Mucosa of descending colon (tissue), 3 donors: ENCODE measurements at places on chromosomes 6 and 20.

GRCh38 chr20:44572551-44573500 is 9.6 kb upstream of the PKIG start:
- no peak for DNase-seq

DNA sequence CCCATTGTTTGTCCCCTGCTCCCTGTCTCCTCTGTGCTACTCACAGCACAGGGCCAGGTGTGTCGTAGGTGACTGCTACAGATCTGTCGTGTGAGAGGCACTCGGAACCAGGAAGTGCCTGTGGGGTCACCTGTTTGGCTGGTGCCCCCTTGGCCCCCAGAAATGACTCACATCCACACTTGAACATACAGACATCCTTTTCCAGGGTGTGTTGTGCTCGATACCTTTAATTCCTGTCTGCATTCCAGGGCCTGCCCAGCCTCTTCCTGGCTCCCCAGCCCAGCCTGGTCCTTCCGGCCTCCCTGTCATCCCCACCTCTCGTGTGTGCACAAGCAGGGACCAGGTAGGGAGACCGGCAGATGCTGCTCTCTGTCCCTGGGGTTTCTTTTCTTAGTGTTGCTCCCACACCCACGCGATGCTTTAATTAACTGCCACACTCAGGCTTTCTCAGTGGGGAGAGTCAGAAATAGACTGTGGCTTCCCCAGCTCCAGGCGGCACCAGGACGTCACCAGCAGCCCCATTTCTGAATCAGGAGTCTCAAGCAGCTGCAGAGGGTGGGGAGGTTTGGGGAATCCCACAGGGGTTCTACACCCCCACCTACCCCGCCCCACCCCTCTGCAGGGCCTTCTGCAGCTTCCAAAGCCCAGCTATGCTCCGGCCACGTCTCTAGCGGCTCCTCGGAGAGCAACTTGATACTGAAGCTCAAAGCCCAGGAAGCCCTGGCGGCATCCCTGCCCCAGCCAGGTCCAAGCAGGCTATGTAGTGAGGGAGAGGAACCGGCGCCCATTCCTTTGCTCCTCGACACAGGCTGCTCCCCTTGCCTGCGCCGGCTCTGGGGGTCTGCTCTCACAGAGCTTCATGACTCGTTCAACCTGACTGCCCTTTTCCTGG is 102.2 kb downstream of the SYCP2 start:
- DNase-seq = no peak

GRCh38 chr6:4426968-4427367 is 291.6 kb upstream of the ECI2 start:
- no peak for DNase-seq

DNA sequence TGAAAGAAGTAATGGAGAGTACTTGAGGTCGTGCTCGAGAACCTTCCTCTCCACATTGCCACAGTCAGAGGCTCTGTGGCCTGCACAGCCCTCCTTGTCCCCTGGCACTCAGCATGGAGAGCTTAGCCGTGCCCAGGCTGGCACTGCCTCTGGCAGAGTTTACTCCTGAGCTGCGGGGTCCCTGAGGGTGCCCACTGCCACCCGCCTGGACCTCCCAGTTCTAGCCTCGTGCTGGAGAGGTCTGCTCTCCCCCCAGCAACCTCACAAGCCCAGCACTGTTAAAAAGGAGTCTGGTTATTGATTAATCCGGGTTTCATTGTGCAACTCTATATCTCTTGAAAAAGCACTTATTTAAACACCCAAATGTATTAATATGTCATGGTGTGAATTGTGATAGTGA is 226.8 kb downstream of the TMEM242 start:
- no peak for DNase-seq

DNA sequence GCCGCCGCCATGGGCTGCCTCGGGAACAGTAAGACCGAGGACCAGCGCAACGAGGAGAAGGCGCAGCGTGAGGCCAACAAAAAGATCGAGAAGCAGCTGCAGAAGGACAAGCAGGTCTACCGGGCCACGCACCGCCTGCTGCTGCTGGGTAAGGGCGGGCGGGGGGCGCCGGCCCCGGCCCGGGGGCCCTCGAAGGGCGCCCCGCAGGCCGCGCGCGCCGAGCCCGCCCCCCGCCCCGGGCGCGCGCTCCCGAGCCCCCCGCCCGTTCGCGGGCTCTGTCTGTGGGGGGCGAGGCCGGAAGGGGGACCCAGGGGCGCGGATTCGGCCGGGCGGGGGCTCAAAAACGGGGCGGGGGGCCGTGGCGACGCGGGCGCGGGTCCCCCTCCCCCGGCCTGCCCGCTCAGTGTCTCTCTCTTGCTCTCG is 39.2 kb downstream of the GNAS start:
- no peak for DNase-seq

DNA sequence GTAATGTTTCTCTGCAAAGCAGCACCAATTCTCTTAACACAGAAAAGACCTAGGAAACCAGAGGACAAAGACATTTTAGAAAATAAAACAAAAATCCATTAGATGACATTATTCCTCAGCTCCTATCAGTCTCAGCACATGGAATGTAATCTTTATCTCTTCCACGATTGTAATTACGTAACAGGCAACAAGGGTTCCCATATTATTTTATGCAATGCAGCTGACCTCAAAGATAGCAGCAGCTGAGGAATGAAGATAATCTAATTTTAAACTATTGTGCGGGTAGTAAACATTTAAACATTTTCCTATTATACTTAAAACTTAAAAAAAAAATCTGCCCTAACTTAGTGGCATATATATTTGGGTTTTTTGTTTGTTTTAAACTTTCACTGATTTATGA is 33.0 kb upstream of the PTCHD4 start:
- no peak for DNase-seq

DNA sequence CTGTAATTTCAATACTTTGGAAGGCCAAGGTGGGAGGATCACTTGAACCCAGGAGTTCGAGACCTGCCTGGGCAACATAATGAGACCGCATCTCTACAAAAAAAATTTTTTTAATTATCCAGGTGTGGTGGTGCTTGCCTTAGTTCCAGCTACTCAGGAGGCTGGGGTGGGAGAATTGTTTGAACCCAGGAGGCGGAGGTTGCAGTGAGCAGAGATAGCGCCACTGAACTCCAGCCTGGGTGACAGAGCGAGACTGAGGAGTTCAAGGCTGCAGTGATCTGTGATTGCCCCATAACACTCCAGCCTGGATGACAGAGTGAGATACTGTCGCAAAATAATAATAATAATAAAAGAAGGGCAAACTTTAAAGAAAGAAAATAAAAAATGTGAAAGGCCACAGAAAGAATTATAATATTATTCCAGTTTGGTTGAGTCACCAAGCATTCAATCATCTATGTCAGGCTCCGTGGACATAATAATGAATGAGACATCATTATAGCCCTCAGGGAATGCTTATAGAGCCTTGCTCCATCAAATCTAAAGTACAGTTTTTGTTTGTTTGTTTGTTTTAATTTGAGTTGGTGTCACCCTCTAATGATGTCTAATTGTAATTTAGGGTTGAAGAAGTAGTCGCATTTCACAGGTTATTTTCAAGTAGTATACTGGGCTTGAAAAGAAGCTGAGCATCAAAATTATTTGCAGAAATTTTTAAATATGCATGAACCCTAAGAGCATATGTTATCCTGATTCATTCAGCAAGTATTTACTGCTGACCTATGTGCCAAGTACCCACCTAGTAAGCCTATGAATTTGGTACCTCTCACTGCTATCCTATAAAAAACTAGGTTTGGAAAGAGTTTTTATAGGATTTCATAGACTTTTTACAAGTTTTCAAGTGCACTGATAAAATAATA is 15.1 kb downstream of the GLYATL3 start:
- DNase-seq = no peak

DNA sequence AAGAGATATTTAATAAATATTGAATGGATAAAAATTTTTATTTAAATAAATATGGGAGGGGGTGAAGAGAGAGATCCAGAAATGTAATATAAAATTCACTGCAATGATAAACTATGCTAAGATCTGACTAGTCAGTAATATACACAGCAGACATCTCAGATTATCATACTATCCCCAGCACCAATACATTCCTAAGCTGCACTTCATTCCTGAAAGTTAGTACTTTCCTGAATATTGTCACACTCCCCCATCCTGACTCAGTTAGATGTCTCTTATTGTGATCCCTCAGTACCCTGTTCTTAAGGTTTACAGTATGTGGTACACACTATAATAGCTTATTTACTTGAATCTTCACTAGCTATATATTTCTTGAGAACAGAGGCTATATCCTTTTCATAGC is 88.3 kb upstream of the KCNQ5 start:
- no peak for DNase-seq

GRCh38 chr6:52305411-52305810 is 20.9 kb upstream of the MCM3 start:
- no peak for DNase-seq

DNA sequence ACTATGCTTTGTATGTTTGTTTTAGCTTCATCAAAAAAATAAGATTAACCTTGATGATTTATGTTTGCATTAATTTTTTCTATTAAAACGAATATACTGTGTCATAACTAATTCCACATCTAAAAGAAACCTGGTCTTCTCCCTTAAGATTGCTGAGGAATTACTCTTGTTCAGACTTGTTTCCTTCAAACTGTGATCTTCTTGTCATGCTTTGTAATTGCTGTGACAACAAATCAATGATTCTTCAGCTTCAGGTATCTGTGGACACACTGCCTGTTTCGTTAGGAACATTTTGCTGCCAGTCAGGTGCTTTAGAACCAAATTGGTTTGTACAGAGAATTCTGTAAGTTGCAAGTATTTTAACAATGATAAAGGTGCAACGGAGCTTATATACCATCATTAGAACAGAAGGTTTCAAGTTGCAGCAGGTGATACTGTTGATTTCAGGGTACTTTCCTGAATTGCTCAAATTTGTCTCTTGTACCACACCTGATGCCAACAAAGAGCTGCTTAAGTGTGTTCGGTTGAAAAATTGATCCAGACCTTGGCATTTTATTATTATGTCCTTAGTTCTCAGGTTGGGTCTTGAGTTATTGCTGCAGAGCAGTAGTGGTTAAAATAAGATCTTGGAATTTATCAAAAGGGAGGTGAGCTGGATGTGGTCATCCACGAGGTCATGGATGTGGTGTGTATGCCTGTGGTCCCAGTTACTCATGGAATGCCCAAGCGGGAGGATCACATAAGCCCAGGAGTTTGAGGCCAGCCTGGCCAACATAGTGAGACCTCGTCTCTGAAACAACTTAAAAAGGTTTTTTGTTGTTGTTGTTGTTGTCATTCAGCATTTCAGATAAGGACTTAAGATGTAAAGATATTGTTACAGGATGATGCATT is 19.5 kb downstream of the SYTL3 start:
- no peak for DNase-seq

DNA sequence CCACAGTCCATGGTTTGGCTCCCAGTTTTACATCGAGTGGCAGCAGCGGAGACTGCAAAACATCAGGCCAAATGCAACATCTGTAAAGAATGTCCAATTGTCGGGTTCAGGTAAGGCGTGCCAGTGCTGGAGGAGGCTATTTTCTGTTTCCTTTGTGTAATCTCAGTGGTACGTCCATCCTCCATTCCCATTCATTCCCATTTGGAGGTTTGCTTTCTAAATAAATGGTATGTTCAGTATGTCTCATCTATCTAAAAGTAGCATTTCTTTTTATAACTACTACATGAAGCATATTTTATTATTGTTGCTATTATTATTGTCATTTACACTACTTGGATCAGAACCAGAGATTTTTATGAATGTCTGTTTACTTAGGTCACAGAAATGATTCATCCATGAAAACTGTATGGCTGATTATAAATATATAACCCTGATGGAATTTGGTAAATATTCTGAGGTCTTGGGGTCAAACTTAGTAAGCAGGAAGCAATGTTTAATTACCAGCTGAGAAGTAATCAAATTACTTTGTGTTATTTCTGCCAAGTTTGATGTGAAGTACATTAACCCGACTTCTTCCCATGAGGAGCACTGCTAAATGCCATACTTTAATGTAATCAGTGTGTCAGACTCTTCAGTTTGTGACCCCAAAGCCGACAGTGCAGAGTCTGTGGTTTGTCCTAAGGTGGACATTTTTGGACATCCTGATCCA is 512.9 kb downstream of the UTRN start:
- no peak for DNase-seq

GRCh38 chr6:140847262-140847645 is 1285.5 kb upstream of the GJE1 start:
- DNase-seq = no peak

DNA sequence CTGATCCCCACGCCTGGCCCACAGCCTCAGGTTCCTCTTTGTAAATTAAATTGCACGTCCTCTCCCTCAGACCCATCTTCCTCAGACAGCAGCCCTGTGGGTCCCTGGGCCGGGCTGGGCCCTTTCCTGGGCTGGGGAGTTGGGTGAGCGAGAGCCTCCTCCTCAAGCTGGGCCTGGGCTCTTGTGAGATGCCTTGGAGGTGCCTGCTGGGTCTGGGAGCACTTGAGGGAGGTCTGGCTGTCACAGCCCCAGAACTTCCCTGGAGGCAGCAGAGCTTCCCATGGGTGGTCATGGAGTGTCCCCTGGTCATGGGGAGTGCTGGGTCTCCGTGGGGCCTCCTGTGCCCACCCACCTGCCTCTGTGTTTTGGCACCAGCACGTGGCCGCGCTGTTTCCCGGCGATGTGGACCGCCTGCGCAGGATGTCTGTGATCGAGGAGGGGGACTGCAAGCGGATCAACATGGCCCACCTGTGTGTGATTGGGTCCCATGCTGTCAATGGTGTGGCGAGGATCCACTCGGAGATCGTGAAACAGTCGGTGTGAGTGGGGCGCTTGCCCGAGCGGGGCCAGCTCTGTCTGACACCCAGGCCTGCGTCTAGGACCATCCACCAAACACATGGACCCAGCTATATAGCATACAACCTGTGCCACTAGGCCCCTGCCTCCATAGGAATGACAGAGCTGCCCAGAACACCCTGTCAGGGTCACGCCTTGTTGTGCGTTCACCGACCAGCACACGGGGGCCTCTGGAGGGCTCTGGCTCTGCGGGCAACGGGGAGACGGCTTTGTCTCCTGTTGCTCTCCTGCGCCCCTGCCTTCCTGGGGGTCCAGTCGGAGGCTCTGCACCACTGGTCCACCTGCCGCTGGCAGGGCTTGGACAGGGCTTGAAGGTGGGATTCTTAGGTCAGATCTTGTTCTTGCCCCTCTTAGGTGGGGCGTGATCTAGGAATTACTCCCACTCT is 33.0 kb downstream of the PYGB start:
- peak; percentile 49 for DNase-seq

GRCh38 chr20:56414842-56415765 is 3.0 kb downstream of the CASS4 start:
- DNase-seq = no peak

DNA sequence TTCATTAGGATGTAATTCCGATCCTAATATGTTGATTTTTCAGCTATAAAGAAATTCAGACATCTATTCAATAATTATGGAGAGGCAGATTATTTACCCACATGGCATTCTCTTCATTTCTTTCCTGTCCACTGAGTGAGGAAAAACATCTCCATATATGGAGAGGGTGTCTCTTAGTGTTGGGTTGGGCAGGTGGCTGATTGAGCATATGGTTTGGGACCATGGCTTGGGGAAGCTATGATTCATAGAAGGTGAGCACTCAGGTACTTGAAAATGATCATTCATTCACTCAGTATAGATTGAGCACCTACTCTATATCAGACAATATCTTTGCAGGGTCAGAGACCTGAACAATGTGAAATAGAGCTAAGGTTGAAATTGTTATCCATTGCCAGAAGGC is 41.3 kb upstream of the IL20RA start:
- no peak for DNase-seq
